ENCODE measurements at places on chromosomes 12 and 14. TPM values are rescaled to one million over a fixed set of nuclear protein-coding genes. Genes with fewer than 3 reads are reported as not detected.

- no peak for DNase-seq
- peaks cover 33% of the 10 kb centered on the region for H3K36me3 ChIP-seq
- no peaks in the 10 kb centered on the region for H3K4me1 ChIP-seq
- H3K27me3 ChIP-seq, result peaks cover 24% of the 10 kb centered on the region
- H3K4me3 ChIP-seq, result no peak overlapping the region
- H3K27ac ChIP-seq, result no peak overlapping the region
Measured at GRCh38 chr12:9698681-9699080, 29.2 kb downstream of the CLEC2D start.

- H3K4me1 ChIP-seq, result peaks cover 7% of the 10 kb centered on the region
- peak; percentile 44 for DNase-seq
- peaks cover 10% of the 10 kb centered on the region for H3K27me3 ChIP-seq
- no peaks in the 10 kb centered on the region for H3K36me3 ChIP-seq
- no peak overlapping the region for H3K4me3 ChIP-seq
Measured at GRCh38 chr14:94113490-94113889, 3.0 kb downstream of the IFI27 start.

GRCh38 chr12:122827258-122827657 is 8.0 kb upstream of the HIP1R start:
- H3K4me1 ChIP-seq, result peaks cover 13% of the 10 kb centered on the region
- H3K36me3 ChIP-seq, result no peaks in the 10 kb centered on the region
- DNase-seq, result no peak
- H3K27ac ChIP-seq, result no peak overlapping the region
- no peaks in the 10 kb centered on the region for H3K27me3 ChIP-seq
- peak overlapping the region; percentile 59 for H3K4me3 ChIP-seq

DNA sequence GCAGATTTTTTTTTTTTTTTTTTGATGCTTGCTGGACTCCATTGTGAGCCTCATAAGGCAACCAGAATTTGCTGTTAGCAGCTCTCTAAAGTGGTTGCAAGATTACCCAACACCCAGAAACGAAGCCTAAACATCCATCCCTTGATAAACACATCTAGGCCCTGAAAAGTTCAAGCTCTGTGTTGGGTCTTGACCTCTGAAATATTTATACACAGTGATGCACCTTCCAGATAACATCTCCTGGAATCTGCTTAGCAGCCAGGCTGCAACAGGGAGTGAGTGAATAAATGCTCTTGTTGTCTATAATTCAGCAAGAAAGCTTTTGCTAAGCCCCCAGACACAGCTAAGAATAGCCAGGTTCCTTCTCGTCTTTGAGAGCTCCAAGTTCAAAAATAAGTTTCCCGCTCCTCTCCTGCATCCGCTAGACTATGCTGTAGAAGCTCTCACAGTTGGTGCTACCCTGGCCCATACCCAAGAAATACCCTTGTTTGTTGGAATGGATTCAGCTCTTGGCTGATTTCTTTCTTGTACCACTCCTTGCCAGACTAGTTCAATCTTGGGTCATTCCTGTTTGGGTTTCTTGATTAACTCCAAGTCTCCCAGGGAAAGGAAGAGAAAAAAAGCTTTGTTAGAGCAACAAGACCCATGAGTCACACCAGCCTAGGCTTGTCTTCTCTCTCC is 610.6 kb upstream of the TBX3 start:
- H3K36me3 ChIP-seq, result no peaks in the 10 kb centered on the region
- peaks cover 2% of the 10 kb centered on the region for H3K27me3 ChIP-seq
- no peak for DNase-seq
- no peak overlapping the region for H3K4me3 ChIP-seq
- H3K27ac ChIP-seq, result no peak overlapping the region

GRCh38 chr12:96185914-96186313 is 8.3 kb upstream of the ELK3 start:
- no peak overlapping the region for H3K4me3 ChIP-seq
- H3K36me3 ChIP-seq, result no peaks in the 10 kb centered on the region
- H3K27ac ChIP-seq, result no peak overlapping the region
- H3K27me3 ChIP-seq, result peaks cover 6% of the 10 kb centered on the region
- no peak for DNase-seq

- DNase-seq, result no peak
- H3K4me1 ChIP-seq, result peaks cover 15% of the 10 kb centered on the region
- H3K36me3 ChIP-seq, result no peaks in the 10 kb centered on the region
- H3K27me3 ChIP-seq, result peaks cover 47% of the 10 kb centered on the region
Measured at GRCh38 chr12:3598896-3599860, 108.2 kb downstream of the PRMT8 start.

GRCh38 chr12:124264879-124265278 is 30.0 kb upstream of the RFLNA start:
- H3K4me3 ChIP-seq, result no peak overlapping the region
- peaks cover 8% of the 10 kb centered on the region for H3K4me1 ChIP-seq
- peaks cover 9% of the 10 kb centered on the region for H3K27me3 ChIP-seq
- DNase-seq, result no peak
- H3K36me3 ChIP-seq, result no peaks in the 10 kb centered on the region

The RFX4 gene
- 25.4 TPM for total RNA-seq

The BEST3 gene
- total RNA-seq, result 0.14 TPM

The PRPH gene
- 7.3 TPM for total RNA-seq

The USP5 gene
- total RNA-seq, result 121 TPM

The LHX5 gene
- not detected for total RNA-seq

The TEX52 gene
- total RNA-seq, result not detected

The DCN gene
- total RNA-seq, result 75.1 TPM
